ENCODE measurements at places on chromosomes 2 and 18.

DNA sequence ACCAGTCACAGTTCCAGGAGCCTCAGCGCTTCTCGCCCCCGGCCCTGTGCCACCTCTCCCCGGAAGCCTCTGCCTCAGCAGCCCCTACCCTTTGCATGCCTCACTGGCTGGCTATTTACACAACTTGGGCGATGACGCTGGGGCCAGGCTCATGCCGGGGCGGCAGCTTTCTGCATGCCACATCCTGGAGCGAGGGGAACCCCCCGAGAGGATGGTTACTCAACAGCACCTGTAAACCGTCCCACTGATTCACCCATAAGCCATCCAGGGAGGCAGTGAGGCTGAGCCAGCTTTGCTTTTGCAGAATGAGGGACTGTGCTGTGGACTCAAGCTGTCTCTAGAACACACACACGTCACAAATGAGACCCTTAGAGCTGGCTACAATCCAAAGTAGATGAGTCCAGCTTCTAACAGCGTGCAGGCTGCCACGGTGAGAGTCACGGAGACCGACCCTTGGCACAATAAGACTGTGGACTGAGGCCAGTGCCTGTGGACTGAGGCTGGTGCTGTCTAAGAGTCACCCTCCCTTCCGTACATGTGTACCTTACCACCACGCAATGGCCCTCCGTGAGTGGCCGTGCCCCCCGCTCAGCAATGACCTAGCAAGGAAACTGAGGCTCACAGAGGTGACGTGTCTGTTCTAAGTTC, 45.6 kb upstream of the ODC1 start:
- peak; percentile 51 for DNase-seq

DNA sequence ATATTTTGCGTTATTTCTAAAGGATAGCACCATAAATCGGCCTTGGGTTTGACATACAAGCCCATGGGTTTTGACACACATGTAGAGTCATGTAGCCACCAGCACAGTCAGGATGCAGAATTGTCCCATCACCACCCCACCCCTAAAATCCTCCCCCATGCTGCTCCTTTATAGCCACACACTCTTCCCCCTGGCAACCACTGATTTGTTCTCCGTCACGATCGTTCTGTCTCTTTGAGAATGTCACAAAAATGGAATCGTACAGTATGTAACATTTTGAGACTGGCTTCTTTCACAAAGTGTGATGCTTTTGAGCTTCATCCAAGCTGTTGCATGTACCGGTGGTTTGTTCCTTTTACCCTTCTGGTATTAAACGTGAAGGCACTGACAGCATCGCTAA, 39.1 kb downstream of the CRACDL start:
- no peak for DNase-seq

- DNase-seq: no peak
Measured at GRCh38 chr2:235472443-235472842, 21.4 kb upstream of the AGAP1 start.

- DNase-seq: peak; percentile 29
Measured at GRCh38 chr18:77127769-77128671, 4.6 kb downstream of the MBP start.

DNA sequence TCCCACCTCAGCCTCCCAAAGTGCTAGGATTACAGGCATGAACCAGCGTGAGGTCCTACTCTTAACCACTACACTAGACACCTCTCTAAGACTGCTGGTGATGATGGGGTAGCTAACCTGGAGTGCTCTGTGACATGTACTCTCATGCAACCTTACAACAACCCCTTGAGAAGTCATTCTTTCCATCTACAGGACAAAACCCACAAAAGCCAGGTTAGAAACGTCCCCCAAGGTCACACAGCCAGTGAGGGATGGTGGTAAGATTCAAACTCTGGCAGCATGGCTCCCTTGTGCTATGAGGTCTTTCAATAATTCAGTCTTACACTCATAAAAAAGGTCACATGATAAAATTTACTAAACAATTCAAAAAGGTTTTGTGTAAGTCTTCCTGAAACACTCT, 94.8 kb upstream of the SERTAD2 start:
- no peak for DNase-seq

GRCh38 chr2:231521443-231521842, 8.8 kb downstream of the NMUR1 start:
- DNase-seq: no peak

DNA sequence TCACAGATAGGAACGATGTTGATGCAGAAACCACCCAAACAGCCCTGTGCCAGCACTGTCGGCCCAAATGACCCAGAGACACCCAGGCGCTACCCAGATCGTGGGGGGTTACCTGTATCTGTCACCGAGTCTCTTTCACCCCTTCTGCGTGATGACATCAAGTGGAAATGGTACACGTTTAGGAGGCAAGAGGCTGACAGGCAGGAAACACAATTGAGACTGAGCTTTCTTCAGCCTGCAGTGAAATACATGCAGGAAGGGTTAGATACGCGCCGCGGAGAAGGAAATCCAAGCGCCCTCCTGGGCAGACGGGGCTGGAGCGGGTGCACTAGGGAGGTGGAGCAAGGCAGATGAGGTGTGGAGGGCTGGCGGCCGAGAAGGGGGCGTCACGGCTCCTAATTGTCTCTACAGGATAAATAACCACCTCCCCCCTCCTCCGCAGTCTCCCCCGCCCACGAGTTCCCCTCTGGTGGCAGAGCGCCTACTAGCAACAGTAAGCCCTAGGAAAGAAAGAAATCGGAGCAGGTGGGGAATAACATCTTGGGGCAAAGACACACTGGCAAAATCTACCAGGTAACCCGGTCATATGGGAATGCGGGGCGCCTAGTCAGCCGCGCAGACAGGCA, at the start of gene RNF152:
Gene RNF152, minus strand, starts transcription at position 325 of the 626 bp plus-strand sequence. CDS start 76,544 bp downstream, outside the sequence.
- peak; percentile 82 for DNase-seq

DNA sequence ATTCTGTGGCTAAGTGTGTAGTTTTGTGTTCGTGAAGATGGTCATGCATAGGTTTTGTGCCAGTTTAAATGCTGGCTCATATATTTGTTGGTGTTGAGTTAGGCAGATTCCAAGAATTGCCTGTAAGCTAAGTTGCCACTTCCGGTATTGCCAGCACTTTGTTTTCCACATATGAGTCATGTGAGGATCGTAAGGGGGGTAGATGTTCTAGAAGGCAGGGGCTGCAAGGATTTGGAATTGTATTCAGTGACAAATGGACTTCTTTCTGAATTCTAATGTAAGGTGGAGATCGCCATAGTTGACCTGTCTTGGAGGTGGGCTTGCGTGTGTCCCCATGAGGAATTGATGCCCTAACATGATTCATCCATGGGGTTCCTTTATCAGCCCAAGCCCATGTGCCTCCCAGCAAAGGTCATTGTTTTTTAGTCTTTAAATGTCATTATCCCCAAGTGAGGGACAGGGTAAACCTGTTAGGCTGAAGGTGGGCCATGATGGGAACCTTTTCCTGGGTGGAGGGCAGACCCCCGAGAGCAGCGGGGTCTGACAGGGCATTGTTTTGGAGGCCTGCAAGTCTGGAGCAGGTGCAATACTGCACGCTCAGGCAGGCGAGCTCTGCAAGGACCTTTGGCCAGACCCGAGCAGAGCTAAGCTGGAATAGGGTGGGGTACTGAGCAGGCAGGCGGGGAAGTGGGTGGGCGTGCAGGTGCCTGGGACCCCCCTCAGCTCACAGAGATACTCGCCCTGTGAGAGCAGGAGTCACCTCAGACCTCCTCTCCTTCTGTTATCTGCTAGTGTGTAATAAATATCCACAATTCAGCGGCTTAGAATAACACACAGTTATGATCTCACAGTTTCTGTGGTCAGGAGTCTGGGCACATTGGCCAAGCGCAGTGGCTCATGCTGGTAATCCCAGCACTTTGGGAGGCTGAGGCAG, 77.4 kb downstream of the LRRFIP1 start:
- DNase-seq: no peak

DNA sequence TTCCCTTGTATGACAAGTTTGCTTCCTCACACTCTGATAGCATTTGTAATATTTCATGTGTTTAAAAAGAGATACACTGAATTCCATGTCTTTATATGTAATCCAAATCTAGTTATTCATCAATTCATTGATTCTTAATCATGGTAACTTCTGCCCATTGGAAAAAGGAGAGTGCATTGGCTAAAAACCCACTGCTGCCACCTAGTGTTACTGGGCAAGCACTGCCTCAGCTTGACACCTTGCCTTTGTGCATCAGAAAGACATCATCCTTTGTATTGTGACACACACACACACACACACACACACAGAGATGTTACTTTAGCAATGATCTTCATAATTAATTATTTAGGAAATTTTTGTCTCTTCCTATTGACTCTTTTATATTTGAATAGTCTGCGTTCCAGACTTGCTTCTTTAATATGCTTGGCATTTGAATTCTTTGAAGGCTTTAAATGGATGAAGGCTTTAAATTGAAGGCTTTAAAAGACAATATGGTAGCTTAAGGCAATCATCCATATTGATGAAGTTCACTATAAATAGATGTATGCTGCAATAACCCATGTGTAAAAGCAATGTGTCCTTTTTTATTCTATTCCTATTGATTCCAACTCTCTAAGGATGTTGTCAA, 414.2 kb upstream of the CHST9 start:
- peak; percentile 60 for DNase-seq

GRCh38 chr2:121001641-121002040, 266.0 kb downstream of the GLI2 start:
- no peak for DNase-seq

DNA sequence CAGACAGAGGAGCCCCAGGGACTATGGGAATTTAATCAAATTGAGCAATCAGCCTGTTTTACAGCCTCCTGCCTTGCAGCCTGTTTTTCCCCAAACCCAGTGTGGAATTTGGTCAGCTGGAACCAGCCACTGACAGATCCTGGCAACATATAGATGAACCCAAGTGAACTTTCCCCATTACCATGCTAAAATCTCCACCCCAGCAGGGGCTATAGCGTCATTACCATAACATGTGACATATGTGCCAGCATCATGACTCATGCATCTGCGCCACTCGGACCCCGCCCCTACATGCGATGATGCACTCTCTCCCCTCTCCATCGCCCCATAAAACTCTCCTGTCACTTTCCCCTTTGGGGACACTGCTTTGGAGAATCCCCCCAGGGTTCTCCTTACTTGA, 17.3 kb upstream of the FEZ2 start:
- DNase-seq: peak; percentile 77

All from islet precursor cell (in vitro differentiated cells).